ENCODE measurements at places on chromosomes 2 and 18. TPM values are rescaled to one million over a fixed set of nuclear protein-coding genes. Genes with fewer than 3 reads are reported as not detected.

The PLCD4 gene
- 0.24 TPM for total RNA-seq

The EPHA4 gene
- 34.4 TPM for total RNA-seq

DNA sequence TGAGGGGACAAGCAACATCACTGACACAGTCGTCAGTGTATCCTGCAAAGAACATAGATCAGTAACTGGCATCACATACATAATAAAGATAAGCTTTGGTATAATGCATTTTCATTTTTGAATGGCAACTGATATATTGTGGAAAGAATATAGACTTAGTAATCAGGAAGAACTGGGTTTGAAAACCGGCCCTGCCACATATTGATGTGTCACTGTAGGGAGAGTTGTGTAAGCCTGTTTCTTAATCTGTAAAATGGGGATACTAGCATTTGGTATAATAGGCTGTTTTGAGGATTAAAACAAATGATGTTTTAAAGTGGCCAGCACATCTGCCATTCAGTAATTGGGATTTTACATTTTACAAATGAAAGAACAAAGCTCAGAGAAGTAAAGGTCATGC, 277.8 kb upstream of the CNTNAP5 start:
- no peaks in the 10 kb centered on the region for H3K4me1 ChIP-seq
- H3K4me3 ChIP-seq: no peak overlapping the region
- H3K36me3 ChIP-seq: no peaks in the 10 kb centered on the region
- H3K27me3 ChIP-seq: no peaks in the 10 kb centered on the region
- no peak for DNase-seq

The RIT2 gene
- total RNA-seq: not detected

The LBX2 gene
- not detected for total RNA-seq

GRCh38 chr18:3340682-3341097, 78.8 kb downstream of the MYL12B start:
- H3K4me3 ChIP-seq: no peak overlapping the region
- peaks cover 13% of the 10 kb centered on the region for H3K4me1 ChIP-seq
- H3K27ac ChIP-seq: no peak overlapping the region
- DNase-seq: peak; percentile 56
- no peaks in the 10 kb centered on the region for H3K36me3 ChIP-seq

Measured in A673 (cell line).